ENCODE measurements at places on chromosomes 2 and 18. TPM values are rescaled to one million over a fixed set of nuclear protein-coding genes. Genes with fewer than 3 reads are reported as not detected.
A peak's percentile ranks its signal among the peaks of the same experiment; 100 is the strongest.

DNA sequence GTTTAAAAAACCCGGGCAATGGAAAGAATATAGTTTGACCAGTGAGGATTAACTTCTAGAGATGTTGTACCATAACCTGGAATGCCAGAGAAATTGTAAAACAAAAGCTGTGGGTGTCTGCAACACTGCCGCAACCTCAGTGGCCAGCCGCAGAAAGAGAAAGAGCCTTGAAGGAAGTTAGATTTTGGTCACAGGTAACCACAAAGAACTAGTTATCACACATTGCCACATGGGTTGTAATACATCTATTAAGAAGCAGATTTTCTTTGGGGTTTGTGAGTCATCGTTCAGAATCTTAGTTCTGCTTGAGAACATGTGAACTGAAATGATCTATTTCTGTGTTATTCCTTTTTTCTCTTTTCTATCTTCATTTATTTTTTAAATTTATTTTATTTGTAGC is 222.9 kb upstream of the AGAP1 start:
- DNase-seq: peak; percentile 75

DNA sequence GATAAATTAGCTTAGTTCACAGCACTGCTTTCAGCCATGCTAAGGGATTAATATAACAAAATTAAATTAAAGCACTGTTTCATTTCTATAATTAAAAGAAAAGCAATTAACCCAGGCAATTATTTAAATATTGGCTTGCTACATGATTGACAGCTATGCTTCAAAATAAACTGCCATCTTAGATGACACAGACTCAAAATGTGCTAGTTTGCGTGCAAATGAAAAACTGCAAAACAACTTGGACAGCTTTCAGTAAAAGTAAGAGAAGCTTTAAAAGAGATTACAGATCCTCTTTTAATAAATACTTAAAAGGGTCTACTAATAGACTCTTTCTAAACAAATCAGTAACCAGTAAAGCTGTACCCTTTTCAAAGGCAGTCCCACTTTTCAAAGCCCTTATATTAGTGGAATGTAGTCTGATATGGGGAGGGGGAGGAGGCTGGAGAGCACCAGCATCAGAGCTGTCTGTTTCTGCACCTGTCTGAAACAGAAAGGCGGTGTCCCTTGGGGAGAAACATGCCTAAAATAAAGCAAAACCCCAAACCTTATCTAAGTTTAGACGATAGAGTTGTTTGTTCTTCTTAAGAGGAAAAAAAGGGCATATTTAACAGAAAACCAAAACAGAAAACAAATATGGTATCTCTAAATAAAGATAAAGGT is 20.8 kb downstream of the EIF2AK3 start:
- DNase-seq: no peak

LOXHD1 gene
- total RNA-seq: not detected

- no peak for DNase-seq
Observed at GRCh38 chr2:138020432-138020831, 56.2 kb downstream of the HNMT start.

GRCh38 chr2:41722668-41723369 is 325.0 kb upstream of the PKDCC start:
- no peak for DNase-seq

GRCh38 chr2:154495455-154495868 is 203.0 kb upstream of the KCNJ3 start:
- DNase-seq: no peak

DNA sequence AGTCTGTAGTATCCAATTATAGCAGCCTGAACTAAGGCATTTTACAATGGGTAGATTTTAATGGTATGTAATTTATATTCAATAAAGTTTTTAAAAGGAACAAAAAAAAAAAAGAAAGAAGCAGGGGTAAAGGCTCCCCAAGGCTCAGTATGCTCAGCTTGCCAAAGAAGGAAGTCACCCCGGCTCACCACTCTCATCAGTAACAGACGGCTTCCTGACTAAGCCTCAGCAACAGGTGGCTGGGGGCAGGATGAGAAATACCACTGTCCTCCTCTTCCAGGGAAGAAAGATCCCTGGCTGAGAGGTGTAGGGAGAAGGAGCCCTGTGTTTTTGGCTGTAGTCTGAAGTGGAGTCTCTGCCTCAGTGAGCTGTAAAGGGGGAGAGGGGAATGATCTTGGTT is 121.2 kb downstream of the ARHGEF4 start:
- DNase-seq: no peak

STEAP3 gene
- 117 TPM for total RNA-seq

DNA sequence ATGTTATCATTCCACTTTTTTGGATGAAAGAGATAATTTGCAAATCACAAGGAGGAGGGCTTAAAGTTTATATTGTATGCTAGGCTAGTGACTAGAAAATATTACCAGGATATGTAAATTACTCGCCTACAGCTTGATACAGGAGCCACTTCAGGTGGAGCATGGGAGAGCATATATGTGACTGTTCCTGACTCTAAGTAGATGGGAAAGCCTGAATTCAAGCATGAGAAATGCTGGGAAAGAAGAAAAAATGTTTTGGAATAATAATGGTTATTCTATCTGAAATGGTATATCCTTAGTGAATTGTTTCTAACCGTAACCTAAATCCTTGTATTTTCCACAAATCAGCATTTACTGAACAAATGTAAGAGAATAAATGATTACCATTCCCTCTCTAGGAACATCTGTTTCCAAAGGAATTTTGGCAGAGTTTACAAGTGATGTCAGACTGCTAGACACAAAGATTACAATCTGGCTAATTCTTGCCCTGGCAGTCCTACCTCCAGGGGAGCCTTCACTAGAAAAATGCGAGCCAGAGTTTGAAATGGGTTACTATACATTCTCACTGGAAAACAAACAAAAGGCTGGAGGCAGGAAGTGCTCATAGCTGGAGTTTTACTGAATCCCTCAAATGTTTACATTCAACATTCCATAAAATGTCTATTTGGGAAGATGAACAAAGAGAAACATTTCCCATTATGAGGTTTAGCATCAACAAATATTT is 129.4 kb upstream of the MAPRE2 start:
- DNase-seq: peak; percentile 83

DNA sequence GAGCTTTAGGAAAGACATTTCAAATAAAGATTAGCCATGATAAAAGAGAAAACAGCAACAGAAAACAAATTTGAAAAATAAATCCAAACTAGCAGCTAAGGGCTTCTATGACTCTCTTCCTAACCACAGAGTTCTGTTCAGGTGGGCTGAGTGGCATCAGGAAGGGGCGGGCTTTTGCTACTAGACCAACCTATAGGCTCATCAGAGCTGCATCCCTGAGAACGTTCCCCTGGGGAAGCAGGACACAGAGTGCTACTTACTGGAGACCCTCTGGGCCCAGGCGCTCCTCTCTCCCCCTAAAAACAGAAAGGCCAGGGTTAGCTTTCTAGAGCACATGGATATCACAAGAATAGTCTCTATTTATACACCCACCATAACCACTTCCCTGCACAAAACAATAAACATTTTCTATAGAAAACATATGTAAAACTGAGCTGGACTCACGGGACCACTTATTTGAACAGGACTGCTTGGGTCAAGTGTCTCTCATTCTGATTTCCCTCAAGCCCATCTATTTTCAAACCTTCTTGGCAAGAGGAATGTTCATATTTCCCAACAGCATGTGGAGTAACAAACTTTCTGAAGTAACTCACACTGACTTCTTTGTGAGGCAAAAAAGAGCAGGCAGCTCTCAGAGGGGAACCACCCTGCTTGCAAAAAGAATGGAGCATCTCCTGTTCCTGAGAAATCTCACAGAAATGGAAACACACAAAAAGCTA is 78.9 kb upstream of the LMAN1 start:
- DNase-seq: no peak

DNA sequence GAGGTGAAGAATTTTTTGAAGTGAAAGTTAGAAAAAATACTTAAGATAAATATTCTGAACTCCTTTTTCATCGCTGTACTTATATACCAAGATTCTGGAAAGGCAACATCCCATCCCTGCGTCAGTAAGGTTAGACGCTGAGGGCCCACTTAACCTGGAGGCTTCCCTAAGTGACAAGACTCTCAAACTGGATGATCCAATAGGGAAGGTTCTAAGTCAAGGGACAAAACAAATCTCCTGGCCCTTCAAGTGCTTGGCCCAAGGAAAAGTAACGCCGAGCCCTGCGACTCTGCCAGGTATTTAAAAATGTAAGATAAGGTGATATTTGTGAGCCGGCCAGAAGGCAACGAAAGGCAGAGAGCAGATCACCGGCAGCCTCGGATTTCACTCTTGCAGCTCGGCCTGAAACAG is 1.3 kb downstream of the STK39 start:
- DNase-seq: peak; percentile 10

GRCh38 chr2:55364189-55365055 is 55.2 kb downstream of the CCDC88A start:
- DNase-seq: peak; percentile 97

GRCh38 chr18:77369644-77370043 is 120.0 kb downstream of the GALR1 start:
- DNase-seq: no peak

GRCh38 chr2:64442801-64443429 is 11.0 kb upstream of the LGALSL start:
- DNase-seq: no peak

ARMC9 gene
- total RNA-seq: 69.8 TPM

DNA sequence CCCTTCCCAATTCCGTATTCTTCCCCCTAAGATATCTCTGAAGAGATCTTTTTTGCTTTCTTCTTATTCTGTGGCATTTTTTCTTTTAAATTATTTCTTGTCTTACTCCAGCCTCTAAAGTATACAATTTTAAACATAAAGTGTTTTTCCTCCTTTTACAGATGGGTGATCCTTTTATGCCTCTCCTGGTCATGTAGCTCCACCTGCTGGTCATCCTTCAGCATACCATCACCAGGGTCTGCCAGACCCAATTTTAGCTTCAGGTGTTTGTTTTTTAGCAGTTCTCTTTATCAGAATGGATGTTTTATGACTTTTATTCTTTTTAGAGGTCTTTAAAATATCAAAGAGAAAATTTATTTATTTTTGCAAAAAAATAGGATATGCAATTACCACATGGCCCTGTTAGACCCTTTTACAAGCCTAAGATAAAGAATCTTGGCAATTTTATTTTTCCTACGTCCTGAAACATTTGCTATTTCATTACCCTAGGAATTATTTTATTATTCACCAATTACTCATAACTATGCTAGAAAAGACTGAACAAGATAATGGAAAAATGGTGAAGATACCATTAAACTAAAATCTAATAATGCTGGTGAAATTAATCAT is 55.5 kb downstream of the PIGN start:
- peak; percentile 47 for DNase-seq

DNA sequence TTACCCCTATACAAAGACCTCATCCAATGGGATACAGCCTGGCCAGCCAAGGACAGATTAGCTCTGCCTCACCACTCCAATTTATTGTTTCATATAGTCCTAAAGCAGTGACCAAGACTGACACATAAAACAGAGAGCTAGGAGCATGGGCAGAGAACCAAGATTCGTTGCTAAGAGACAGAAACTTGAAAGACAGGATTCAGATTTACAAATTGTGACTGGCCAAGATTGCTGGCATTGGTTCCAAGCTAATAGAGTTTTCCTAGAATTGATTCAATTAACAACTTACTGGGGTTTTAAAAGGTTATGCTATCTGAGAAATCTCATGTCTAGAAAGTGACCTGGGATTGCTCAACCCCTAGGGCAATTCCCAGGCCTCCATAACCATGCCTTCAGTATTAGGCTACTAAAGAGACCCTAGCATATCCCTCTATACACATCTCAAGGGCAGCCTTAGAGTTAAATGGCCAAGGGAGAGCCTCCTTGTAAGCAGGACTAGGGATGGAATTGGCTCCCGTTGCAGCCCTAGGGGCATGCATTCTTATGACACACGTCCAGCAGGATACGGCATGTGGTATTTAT is 75.6 kb downstream of the ICOS start:
- no peak for DNase-seq

Data from A172 (cell line).